DMS 273 treated with DMSO at 0.1 percent for 48 hours (cell line): ENCODE measurements at places on chromosomes 12 and 14.
A peak's percentile ranks its signal among the peaks of the same experiment; 100 is the strongest.

DNA sequence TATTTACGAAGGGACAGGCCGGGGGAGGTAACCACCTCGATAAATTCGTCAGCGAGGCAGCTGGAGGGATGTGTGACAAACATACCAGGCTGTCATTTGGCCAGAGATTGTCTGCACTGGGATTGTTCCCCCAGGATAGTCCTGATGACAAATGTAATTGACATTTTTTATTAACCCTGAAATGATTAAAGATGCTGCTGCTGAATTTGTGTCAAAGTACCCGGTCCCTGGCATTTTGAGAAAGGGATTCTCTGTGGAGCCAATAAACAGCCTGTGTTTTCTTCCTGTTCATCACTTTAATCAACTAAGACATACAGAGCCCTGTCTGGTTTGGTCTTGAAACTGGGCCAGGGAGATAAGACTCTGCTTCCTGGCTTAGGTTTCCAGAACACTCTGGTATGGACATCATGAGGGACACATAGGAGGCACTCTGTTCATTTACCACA, 117.6 kb downstream of the SLC25A47 start:
- no peak for DNase-seq

DNA sequence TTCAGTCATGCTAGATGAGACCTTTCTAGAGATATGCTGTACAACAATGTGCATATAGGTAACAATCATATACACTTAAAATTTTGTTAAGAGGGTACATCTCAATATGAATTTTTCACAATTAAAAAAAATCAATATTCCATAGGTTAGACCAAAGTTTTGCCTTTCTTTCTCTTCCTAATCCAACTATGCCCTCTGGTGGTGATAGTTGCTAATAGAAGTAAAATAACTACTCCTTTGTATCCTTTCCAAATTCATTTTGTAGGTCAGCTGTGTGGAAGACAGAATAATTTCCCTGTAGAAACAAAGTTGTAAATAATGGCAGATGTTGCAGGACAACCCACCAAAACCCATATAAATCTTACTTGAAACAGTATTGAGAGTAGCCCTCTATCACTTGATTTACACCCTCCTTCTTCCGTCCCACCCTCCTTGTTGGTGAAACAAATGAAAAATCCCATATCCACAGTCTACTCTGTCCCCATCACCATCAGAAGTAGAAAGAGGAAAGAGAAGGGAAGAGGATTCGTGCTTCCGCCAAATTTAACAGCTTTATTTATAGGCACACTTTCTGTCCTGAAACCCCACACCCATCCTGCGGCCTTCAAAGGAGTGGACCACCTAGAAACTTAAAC, 34.2 kb upstream of the KICS2 start:
- peak; percentile 20 for DNase-seq

DNA sequence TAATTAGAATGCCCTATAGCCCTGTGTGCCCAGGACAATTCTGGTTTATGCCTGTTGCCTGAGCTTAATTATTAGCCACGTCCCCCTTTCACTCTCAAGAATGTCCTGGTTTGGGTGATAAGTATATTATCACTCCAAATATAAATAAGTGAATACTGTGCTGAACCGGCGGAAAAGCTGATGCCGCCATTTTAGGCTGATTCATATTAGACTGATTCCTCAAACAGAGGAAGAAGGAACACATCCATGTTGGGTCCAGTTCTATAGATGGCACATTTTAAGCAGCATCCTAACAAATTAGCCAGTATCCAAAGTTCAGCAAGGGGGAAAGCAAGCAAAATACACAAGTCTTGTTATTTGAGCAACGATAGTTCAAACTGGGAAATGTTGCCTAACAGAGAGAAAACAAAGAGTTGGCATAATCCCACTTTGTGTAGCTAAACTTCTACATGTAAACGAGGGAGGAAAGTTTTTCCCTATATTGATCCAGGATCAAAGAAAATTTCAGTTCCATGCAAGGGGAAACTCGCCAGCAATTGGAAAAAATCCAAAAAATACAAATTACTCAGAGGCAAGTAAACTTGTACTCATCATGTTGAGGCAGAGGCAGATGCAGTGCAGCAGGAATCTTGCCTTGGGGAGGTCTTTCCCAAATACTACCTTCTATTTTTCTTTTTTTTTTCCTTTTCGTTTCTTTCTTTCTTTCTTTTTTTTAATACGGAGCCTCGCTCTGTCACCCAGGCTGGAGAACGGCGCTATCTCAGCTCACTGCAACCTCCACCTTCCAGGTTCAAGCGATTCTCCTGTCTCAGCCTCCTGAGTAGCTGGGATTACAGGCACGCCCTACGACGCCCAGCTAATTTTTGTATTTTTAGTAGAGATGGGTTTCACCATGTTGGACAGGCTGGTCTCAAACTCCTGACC, 96.2 kb downstream of the ITPR2 start:
- DNase-seq = no peak

DNA sequence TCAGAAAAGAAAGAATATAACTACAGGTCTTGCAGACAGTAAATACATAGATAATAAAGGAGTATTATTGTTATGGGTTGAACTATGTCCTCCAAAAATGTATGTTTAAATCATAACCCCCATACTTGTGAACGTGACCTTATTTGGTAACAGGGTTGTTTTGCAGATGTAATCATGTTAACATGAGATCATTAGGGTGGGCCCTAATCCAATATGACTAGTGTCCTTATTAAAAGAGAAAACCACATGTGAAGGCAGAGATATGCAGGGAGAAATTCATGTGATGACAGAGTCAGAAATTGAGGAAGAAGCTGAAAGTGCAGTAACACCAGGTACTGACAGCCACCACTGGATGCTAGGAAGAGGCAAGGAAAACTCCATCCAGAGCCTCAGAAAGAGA, 29.0 kb downstream of the MAGOHB start:
- no peak for DNase-seq

DNA sequence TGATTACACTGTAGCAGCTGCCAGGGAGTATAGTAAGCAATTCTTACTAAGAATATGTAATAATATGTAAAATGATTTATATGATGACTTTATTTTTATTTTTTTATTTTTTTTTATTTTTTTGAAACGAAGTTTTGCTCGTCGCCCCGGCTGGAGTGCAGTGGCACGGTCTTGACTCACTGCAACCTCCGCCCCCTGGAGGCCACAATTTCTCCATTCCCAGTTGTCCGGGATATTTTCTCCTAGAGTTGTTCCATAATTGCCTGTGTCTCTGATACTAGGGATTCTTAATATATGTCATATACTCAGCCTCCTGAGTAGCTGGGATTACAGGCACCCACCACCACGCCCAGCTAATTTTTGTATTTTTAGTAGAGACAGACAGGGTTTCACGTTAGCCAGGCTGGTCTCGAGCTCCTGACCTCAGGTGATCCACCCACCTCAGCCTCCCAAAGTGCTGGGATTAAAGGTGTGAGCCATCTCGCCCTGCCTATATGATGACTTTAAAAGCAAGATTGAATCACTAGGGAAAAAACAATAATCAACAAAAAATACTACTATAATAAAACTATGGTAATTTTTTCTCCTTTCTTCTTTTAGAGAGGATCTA, 12.2 kb upstream of the ITPR2 start:
- DNase-seq = no peak

DNA sequence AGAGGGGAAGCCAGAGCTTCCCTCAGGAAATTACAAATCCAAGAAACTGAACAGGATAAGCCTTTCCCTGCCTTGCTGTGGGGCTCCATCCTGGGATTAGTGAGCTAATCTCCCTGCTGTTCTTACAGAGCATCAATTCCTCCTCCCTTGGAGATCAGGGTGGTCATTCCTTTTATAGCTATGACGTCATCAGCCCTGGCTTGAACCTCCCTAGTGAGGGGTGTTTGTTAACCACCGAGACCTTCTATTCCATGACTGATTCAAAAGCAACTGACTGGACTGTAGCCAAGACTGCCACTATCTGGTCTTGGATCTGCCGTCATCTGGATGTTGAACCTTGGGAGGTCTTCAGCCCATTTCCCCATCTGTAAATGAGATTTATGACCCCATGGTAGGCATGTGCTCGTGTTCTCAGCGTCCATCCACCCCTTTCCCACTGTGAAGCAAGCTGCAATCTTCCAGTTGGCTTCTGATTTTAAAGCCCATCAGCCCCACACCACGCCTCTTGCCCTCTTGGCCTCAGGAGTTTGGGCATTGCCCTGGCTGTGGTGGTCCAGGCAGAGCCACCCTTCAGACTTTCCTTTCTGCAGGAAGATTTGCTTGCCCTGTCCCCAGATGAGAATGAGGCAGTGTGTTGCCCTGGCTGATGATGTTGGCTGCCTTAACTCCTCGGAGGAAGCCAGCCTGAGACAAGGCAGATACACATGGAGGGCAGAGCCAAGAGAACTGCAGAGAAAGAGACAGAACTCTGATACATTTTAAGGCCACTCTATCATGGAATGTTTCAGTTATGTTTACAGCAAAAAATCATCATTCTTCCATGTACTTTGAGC, 59.6 kb upstream of the ACTN1 start:
- peak; percentile 34 for DNase-seq

DNA sequence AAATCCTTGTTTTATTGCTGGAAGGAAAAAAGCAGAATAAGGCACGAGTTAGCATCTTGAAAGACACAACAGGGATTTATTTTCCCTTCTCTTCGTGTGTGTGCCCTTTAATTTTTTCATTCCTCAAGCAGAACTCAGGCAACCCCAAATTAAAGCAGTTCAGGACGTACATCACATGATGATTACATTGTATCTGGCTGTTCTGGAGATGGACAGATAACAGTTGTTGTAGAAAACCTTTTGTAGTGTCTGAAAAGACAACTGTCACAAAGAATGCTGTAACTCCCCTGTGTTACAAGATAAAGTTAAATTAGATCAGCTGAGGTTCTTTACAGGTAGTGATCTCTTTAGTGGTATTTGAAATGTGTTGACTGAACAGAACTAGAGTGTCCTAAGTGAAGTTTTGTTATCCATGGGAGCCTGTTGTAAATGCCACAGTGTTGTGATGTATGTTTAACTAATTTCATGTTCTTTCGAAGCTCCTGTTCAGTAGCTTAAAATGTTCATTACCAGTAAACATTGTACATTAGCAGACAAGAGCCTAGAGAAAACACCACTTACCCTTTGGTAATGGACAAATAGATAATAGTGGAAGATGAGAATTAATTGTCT, 58.5 kb downstream of the TMTC2 start:
- no peak for DNase-seq

DNA sequence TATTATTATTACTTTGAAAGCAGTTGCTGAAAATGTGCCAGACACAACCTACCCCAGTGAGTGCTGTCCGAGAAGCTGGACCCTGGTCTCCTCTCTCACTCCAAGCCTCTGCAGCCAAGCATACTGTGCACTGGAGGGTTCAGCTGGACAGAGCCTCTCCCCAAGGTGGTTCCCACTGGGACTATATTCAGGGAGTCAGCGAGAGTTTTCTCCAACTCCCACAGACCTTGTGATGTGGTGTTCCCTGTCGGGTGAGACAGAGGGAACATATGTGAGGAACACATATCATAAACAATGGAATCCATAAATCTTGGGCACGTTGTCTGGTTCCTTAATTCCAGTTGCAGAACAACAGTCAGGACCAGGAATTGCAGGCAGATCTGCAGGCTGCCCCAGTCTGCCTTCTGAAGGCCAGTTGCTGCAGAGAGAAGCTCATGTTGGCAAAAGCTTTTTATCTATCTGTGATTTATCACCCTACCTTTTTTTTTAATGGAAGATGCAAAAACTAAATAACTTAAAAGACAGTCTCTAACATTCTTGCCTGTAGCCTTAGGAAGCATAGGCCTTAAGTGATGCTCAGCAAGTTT, 619.8 kb upstream of the TBX3 start:
- no peak for DNase-seq

- no peak for DNase-seq
Measured at GRCh38 chr12:115223991-115224390, 540.0 kb upstream of the TBX3 start.

DNA sequence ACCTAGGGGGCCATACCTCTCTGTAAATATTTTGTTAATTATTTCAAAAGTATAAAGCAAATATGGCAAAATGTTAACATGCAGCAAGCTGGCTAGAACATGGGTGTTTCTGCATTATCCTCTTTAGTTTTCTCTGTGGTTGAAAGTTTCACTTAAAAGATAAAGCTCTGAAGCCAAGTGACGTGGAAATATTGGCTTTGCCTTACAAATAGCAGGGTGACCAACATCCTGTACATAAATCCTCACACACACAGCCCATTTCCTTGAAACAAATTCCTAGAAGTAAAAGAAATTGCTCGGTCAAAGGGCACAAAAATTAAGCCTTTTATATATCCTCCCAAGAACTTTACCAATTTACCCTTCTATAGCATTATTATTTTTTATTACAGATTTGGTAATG, 10.6 kb upstream of the VWF start:
- DNase-seq = no peak

DNA sequence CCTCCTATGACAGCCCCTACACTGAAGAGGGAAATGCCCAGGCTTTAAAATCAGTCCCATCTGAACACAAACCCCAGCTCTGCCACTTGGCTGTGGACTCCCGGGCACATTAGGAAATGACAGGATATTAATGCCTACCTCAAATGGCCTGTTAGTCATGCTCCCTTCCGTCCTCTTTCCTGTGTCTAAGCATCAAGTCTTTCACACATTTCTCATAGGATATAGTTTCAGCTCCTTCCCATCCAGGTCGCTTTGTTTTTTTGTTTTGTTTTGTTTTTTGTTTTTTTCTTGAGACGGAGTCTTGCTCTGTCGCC, 16.1 kb downstream of the PLEK2 start:
- DNase-seq = no peak

- DNase-seq = no peak
Measured at GRCh38 chr12:57853864-57854556, 7.5 kb upstream of the CTDSP2 start.

- DNase-seq = no peak
Measured at GRCh38 chr14:68584786-68585185, 208.1 kb downstream of the ZFP36L1 start.
